ENCODE measurements at places on chromosomes 1 and 21.

DNA sequence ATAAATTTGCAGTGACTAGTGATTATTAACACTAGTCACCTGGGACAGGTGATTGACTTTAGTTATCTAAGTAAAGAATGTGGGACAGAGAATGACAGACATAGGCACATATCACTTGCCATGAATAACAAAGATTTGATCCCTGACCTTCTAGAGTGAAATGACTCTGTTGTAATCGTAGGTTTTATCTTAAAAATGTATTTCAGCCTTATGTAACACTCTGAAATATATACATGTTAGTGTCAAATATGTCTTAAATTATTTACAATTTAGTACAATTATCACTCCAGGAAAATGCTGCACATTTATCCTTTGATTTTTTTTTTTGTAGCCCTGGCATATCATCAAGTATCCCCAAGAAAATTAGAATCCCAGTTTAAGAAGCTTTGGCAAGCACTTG is 186.4 kb upstream of the PTGFR start:
- DNase-seq, result no peak

GRCh38 chr21:38351176-38351959 is 94.6 kb downstream of the KCNJ15 start:
- DNase-seq, result no peak

- no peak for DNase-seq
Measured at GRCh38 chr1:172467446-172467845, 23.6 kb upstream of the PIGC start.

GRCh38 chr1:23748016-23748415 is 4.7 kb downstream of the ELOA start:
- no peak for DNase-seq

GRCh38 chr1:25473653-25474225 is 43.0 kb downstream of the MACO1 start:
- no peak for DNase-seq

- DNase-seq, result no peak
Measured at GRCh38 chr1:69738458-69739250, 170.9 kb downstream of the LRRC7 start.

GRCh38 chr1:169786974-169787373 is 7.7 kb downstream of the METTL18 start:
- no peak for DNase-seq

- no peak for DNase-seq
Measured at GRCh38 chr1:229980009-229980408, 87.0 kb upstream of the GALNT2 start.

DNA sequence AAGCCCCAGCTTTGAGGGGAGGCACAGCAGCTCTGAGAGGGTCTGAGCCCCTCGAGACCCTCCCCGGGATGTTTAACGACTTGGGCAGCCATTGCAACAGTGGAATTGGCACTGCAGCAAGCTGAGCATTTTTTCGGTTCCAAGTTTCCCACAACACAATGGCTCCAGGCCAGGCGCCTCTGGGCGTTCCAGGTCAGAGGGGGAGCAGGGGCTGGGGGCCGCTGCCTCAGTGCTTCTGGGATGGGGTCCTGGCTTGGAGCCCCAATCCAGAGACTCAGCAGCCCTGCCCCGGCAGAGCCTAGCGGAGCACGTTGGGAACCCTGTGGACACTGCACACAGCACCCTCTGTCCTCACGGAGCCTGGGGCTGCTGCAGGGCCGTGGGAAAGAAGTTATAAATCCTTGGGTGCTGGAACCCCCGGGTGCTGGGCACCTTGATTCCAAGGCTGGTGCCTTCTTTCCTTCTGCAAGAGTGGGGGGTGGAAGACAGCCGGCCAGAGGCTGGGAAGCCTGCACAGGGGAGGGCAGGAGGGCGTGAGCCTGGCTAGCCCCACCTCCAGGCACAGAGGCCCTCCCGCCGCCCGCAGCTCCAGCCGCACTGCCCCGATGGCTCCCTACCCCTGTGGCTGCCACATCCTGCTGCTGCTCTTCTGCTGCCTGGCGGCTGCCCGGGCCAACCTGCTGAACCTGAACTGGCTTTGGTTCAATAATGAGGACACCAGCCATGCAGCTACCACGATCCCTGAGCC is 50.1 kb downstream of the COL18A1 start:
- DNase-seq, result no peak

DNA sequence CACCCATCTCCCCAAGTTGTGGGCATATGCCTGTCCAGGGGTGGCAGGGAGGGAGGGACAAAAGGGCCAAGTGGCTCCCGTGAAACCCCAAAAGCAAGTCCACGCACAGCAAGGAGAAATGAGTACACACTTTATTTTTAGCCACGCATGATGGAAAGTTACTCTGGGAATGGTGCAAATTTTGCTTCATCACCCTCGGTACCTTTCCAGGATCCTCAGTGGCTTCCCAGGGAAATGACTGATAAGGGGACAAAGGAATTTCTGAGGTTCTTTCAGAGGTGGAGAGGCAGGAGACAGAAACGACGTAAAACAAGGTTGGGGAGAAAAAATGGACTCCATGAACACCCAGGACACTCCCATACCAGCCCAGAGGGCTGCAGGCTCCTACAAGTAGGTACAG is 65.8 kb downstream of the SSBP3 start:
- no peak for DNase-seq

- DNase-seq, result no peak
Measured at GRCh38 chr1:44828003-44828651, 14.9 kb downstream of the PTCH2 start.

Data from neuronal stem cell (in vitro differentiated cells).